Activated gamma-delta T cell (primary cell): ENCODE measurements at places on chromosomes 13 and 19.

GRCh38 chr19:18853755-18854427 lies 22.1 kb downstream of the UPF1 start:
- DNase-seq = no peak

DNA sequence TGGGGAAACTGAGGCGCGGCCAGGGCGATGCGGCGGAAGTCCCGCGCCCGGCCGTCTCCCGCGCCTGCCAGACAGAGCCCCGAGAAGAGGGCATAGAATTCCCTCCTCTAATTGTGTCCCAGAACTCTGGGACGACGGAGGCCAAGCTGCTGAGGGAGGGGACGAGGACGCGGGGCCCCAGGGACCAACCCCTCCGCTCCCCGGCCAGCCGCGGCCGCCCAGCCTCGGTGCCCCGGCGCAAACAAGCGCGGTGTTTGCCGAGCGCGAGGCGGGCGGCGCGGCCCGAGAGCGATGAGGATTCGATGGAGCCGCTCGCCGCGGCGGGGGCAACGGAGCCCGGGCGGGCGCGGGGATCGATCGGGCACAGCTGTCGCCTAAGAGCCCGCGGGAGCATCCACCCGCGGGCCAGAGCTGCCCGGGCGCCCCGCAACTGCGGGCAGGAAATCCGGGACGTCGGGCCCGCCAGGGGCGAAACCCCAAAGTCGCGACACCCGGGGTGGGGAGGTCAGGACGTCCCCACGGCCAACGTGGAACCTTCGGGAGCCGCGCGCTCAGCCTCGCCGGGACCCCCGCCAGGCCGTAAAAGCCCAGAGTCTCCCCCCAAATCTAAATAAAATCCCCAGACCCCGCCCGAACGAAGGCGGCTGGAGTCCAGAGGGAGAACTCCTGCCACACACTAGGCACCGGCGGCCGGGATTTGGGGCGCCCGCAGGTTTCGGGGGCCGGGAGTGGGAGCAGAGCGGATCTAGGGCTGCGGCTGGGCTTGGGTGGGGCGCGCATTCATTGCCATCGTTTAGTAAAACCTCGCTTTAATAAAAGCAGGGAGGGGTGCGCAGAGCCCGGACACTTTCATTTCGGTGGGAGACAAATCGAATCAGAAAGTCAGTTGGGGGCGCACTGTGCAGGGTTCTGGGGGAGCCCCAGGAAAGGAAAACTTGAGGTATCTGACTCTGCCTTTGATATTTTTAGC lies 3.6 kb upstream of the ONECUT3 start:
- DNase-seq = no peak

DNA sequence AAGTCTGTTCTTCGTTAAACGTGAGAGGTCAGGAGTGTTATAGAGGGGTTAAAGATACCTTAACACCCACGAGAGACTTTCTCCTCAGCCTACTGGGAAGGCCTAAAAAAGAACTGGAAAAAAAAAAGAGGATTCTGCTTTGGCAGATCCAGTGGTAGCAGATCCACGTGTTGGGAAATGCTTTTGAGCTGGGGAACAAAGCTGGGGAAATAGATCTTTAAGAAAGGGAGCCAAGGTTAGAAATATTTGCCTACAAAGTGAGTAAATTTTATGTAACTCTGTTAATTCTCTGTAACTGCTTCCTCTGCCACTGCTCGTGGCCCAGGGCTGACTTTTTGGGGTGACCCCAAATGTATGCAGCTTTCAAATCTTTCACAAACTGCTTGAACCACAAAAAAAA lies 11.7 kb downstream of the RFX2 start:
- DNase-seq = no peak

- DNase-seq = no peak
Observed at GRCh38 chr19:15787611-15788155, at the start of gene OR10H5. TSS of gene OR10H5 (plus strand) at chr19:15787661. CDS start at chr19:15794049, 6,388 bp downstream.

DNA sequence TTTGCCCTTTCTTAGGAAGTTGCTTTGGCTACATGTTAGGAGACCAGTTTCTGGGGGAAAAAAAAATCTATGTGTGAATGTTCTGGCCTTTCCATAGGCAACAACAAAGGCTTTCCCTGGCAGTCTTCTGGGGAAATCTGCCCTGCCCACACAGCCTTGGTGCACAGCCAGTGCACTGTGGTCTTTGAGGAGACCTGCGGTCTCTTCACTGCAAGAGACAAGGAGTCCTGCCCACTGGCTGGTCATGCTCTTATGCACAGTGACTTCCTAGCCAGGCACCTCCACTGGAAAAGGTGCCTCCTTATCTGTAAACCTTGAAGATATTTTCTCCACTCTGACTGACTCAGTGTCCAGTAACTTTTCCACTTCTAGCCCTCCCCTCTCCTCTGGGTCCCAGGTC lies 155.1 kb downstream of the SUCLA2 start:
- no peak for DNase-seq

DNA sequence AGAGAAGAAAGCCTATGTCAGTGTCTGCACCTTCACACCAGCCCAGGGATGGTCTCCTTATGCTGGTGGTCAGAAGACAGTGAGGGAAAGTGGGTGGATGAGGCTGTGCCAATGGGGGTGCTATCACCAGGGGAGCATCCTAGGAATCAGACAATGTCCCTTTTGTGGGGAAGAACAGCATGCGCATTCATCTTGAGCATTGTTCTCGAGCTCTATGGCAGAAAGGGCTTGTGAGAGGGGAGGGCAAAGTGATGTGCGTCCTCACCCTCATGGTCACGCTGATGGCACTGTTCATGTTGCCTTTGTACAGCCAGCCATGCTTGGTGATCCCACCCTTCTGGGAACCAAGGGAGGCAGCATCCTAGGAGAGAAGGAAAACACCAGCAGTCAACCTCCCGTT lies 56.1 kb downstream of the DOCK9 start:
- no peak for DNase-seq

DNA sequence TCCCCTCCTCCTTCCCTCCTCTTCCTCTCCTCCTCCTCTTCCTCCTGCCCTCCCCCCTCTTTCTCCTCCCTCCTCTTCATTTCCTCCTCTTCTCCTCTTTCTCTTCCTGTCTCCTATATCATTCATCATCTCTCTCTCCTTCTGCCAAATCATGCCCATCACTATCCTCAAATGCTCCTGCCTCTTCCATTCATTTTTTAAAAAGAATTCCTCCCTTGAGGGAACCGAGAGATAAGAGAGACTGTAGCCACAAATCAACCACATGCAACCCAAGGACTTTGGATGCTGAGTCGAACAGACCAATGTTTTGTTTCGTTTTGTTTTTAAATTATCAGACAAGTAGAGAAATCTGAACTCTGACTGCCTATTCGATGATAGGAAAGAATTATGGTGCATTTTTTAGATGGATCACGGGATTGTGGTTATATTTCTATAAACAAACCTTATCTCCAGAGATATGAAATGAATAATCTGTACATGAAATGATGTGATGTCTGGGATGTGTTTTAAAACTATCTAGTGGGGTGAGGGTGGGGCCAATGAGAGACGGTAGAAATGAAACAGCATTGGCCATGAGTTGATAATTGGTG lies 9.5 kb upstream of the ZNF541 start:
- no peak for DNase-seq

GRCh38 chr13:30868799-30869470 lies 37.1 kb upstream of the MEDAG start:
- DNase-seq = no peak

GRCh38 chr13:88022431-88023208 lies 351.4 kb downstream of the SLITRK5 start:
- DNase-seq = no peak

GRCh38 chr19:51690454-51691073 lies 2.6 kb upstream of the SPACA6 start:
- no peak for DNase-seq

GRCh38 chr19:38650172-38650775 lies 2.8 kb downstream of the ACTN4 start:
- DNase-seq = no peak

DNA sequence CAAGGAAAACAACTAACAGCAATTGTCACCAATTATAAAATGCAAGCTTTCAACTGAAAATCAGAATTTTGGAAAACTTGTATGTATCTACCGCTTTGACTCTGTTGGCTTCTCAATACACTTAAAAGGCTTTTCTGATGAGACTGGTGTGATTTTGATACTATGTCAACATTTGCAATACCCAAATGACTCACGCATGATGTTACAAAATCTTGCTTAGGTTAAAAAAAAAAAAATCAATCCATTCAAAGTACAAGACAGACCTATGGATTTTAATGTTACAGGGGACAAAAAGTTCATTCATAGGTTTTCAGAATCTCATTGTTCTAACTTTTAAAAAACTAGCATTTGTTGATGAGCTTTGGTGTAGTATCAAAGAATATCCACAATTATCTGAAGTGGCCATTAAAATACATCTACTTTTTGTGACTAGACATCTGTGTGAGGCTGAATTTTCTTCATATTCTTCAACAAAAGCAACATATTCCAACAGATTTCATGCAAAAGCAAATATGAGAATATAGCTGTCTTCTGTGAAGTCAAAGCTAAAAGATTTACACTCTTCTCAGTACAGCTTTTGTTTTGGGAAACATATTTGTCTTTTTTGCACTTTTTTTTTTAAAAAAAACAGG lies 10.7 kb downstream of the ELF1 start:
- no peak for DNase-seq

GRCh38 chr13:96696389-96696900 lies 297.8 kb downstream of the OXGR1 start:
- DNase-seq = no peak

DNA sequence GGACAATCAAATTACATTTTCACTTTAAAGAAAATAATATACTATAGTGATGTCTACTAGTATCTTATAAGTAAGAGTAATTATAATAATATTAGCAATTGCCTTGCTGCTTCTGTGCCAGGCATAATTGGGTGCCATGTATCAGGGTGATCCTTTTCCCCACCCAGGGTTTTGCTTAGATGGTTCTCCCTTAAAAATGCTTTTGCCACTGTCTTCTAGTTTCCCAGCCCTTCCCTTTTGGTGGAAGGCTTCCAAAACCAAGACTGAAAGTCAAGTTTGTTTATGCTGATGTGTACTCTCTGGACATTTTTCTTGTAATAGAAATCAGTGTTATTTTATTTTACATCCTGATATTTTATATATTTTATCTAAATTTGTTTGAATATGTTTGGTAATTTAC lies 77.8 kb downstream of the ITGBL1 start:
- no peak for DNase-seq

DNA sequence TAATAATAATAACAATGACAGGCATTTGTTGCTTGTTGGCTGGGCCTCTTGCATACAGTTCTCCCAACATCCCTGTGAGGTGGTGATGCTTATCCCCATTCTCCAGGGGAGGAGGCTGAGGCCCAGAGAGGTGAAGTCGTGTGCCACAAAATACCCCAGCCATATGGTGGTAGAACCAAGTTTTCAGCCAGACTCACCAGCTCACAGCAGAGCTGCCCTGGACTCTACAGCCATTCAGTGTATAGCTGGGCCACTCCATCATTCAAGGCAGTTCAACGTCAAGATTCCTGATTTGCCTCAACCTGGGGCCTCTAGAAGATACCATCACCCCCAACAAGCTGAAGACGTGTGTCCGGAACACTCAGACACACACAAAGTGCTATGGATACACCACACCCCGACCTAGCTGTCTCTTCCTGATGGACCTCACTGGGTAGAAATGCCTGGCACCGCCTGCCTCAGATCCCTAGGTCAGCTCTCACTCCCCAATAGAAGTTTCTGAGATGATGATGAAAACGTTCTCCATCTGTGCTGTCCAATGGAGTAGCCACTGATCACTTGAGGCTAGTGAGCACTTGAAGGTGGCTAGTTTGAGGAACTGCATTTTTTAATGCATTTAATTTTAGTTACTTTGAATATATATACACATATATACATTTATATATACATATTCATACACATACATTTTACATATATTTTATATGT lies 4.3 kb upstream of the CEACAM19 start:
- no peak for DNase-seq

- no peak for DNase-seq
Observed at GRCh38 chr13:114109641-114110041, 22.8 kb downstream of the RASA3 start.

DNA sequence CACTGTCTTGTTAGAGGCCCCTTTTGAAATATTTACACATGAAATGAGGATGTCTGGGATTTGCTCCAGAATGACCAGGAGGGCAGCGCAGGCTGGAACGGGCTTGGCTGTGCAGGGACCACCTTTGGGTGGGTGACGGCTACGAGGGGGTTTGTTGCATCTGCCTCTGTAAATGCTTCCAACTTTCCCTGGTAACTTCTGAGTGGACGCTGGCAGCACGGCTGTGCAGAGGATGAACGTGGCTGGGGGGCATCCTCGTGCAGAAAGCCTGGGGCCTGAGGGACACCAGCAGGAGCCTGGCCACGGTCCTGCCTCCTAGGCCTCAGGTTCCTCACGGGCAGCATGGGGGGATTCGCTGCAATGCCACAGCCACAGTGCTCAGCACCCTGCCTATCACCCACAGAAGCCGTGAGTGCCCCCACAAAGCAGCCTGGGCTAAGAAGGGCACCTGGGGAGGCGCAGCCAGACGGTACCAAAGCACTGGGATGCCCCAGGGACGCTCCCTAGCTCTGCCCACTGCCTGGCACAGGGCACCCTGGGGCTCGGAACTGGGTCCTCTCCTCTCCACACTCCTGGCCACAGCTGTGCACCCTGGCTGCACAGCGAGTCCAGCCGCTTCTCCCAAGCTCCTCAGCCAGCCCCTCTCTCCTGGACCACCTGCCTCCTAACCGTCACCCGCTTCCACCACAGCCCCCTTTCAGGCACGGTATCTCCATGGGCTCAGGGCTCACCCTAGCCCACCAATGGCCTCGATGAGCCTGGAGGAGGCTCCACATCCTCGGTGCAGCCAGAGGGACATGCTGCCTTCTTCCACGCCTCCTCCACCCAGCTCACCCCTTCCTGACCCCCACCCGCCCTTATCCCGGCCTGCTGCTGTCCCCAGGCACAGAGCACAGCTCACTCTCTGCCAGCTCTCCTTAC lies 44.5 kb downstream of the MLLT1 start:
- DNase-seq = no peak

DNA sequence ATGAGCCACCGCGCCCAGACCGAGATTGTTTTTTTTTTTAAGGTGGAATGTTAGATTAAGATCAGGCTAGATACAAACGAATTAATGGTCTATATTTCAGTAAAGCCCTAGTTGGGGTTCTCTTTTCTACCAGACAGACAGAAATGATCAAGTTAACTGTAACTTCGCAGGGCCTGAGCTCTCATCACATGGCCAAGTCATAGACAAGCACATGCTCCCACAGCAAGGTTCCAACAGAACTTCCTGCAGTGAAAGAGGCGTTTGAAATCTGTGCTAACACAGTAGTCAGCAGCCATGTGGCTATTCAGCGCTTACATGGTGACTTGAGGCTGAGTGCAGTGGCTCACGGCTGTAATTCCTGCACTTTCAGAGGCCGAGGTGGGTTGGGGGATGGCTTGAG lies 34.7 kb upstream of the SEMA6B start:
- DNase-seq = no peak

GRCh38 chr19:14654786-14655560 lies 19.7 kb downstream of the ADGRE3 start:
- no peak for DNase-seq

GRCh38 chr19:58531034-58531840 lies 11.6 kb upstream of the ZBTB45 start:
- DNase-seq = no peak

DNA sequence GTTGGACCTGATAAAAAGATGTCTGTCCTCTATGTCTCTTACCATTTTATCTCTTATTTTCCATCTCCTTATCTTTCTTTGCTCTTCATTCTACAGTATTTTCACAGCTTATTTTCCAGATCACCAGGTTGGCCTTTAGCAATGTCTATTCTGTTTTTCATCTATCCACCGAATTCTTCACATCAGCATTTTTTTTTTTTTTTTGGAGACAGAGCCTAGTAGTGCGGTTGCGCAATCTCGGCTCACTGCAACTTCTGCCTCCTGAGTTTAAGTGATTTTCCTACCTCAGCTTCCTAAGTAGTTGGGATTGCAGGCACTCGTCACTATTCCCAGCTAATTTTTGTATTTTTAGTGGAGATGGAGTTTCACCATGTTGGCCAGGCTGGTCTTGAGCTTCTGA lies 49.0 kb downstream of the DNAJC15 start:
- DNase-seq = no peak
